ENCODE measurements at places on chromosomes 7 and 10. TPM values are rescaled to one million over a fixed set of nuclear protein-coding genes. Genes with fewer than 3 reads are reported as not detected.

- no peak for DNase-seq
Measured at GRCh38 chr7:7705318-7705717, 13.1 kb downstream of the RPA3 start.

GRCh38 chr7:106944035-106944665, 79.1 kb downstream of the PIK3CG start:
- no peak for DNase-seq

- DNase-seq = no peak
Measured at GRCh38 chr7:1850976-1851571, 181.0 kb downstream of the ELFN1 start.

GRCh38 chr10:18005445-18005780, 53.7 kb downstream of the SLC39A12 start:
- no peak for DNase-seq

DENND10 gene
- 71.1 TPM for total RNA-seq

ATRNL1 gene
- total RNA-seq = 6.8 TPM

TMEM140 gene
- 1.3 TPM for total RNA-seq

Data from NCI-H460 (cell line).